ENCODE measurements at places on chromosomes 5 and 9.

GRCh38 chr9:63816751-63817621, 1468.0 kb downstream of the FOXD4L5 start:
- DNase-seq, result peak; percentile 62

DNA sequence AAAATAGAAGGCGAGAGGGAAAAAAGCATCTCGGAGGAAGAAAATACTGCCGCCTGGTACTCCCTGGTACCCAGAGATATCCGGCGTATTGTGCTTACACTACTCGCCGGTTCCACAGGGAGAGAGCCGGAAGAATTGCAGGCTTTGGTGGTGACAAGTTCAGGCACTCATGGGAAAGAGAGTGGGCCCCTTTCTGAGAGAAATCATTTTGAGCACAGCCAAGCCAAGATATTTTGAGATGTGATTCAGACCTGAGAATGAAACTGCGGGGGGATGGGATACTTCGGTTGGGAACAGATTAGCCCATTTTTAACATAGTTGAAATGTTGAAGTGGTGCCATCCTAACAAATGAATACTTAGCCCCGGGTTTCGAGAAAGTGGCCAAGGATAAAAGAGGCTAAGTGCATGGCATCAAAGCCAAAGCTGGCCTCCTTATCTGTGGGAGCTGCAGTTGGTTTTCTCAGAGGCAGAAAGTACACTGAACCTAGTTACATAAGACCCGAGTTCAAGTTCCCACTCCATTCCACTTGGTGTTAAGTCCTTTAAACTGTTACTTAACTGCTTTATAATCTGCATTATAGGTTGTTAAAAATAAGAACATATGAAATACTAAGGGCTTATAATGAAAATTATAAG, 62.7 kb downstream of the SLC1A3 start:
- no peak for DNase-seq

- DNase-seq, result no peak
Measured at GRCh38 chr5:158755986-158756385, 343.7 kb downstream of the EBF1 start.

GRCh38 chr5:1228120-1228519, 2.9 kb downstream of the SLC6A18 start:
- DNase-seq, result no peak

DNA sequence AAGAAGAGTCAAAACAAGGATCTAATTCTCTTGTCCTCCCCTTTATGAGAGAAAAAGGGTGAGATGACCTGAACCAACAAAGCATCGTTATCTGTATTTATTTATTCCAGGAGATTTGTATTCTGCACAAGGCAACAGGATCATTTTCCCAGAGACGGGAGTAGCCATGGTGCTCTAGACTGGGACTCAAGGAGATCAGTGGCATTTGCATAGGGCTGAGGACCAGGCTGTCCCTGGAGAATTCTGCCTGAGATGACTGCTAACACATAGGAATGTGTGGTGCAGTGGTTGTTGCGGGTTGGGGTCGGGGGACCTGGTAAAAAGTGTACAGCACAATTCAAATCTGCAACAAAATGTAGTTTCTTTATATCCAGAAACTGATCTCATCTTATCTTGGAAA, 22.3 kb upstream of the ZNF474 start:
- DNase-seq, result no peak

GRCh38 chr5:57499262-57500050, 16.8 kb upstream of the ACTBL2 start:
- DNase-seq, result no peak

GRCh38 chr5:126004636-126005035, 418.6 kb upstream of the GRAMD2B start:
- no peak for DNase-seq

Data from CD4-positive, alpha-beta T cell treated with Interleukin-6 at 100 ng/mL for 8 hours (primary cell).